ENCODE measurements at places on chromosomes 4 and X. TPM values are rescaled to one million over a fixed set of nuclear protein-coding genes. Genes with fewer than 3 reads are reported as not detected.
A peak's percentile ranks its signal among the peaks of the same experiment; 100 is the strongest.

GRCh38 chr4:35734381-35735098 is 509.8 kb downstream of the ARAP2 start:
- no peak for DNase-seq

- DNase-seq: no peak
These were observed 675.6 kb upstream of the FTHL17 start for GRCh38 chrX:31747411-31747810.

DNA sequence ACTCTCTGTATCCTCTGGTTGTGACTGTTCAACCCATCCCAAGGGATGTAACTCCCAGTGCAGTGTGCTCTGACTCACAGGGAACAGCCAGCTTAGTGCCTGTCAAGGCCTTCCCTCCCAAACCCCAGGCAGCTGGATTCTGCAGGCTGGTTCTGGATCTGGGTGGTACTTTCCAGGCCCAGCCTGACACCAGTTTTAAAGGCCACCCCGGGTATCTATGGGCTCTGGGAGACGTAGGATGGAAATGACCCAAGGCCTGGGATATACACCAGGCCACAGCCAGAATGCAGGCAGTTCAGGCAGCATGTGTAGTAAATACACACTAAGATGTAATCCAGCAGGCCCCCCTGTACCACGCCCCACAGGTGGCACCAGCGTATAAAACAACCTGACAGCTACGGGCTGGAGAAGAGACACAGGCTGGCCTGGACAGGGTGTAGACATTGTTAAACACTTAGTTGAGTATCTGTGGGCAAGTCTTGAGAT is 64.2 kb downstream of the SPINK2 start:
- no peak for DNase-seq

DNA sequence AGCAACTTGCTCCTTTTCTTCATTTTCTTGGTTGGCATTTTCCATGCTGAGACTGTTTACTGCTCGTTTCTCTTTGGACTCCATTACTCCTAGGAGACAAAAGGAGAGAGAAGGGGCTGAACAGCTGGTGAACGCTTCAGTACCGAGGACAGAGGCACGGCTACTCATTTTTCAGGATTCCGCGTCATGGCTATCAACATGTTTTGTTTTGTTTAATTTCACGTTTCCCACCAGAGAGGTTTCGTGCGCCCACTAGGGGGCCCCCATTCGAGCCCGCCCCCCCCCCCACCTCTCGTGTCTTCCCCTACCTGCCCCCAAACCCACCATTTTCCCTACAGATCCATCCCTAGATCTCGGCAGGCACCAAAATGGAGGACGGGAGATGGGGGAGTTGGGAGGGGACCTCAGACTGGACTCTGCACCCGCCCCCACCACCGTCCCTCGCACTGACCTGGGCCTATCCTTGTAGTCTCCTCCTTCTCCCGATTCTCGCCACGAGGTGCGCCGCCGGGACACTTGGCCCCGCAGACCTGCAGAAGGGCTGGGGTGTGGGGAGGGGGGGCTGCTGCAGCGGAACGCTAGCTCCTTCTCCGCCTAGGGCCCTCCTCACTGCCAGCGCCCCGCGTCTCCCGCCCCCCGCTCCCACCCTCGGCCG is 653 bp downstream of the BEX1 start:
- DNase-seq: peak; percentile 22

GRCh38 chrX:15737190-15737958 is 696 bp upstream of the CA5B start:
- no peak for DNase-seq

Gene CLCN4
- 15.2 TPM for total RNA-seq

Measured in muscle of leg (tissue), 16 donors.